ENCODE measurements at places on chromosomes 7 and 10. TPM values are rescaled to one million over a fixed set of nuclear protein-coding genes. Genes with fewer than 3 reads are reported as not detected.

The GPR158 gene
- not detected for total RNA-seq

DNA sequence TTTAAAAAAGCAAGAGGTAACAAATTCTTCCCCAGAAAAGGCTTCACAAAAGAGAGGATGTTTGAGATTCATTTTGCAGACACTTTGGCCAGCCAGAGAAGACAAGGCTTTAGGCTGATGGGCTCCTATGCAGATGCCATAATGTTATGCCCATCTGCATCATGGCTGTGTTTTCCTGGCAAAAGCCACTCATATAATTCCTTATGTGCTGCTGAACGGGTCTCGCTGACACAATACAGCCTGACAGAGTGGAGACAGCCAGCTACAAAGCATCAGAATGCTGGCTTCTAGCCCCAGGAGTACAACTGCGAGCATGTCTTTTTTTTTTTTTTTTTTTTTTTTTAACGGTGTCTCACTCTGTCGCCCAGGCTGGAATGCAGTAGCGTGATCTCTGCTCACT lies 1157.4 kb upstream of the AUTS2 start:
- no peak for DNase-seq

DNA sequence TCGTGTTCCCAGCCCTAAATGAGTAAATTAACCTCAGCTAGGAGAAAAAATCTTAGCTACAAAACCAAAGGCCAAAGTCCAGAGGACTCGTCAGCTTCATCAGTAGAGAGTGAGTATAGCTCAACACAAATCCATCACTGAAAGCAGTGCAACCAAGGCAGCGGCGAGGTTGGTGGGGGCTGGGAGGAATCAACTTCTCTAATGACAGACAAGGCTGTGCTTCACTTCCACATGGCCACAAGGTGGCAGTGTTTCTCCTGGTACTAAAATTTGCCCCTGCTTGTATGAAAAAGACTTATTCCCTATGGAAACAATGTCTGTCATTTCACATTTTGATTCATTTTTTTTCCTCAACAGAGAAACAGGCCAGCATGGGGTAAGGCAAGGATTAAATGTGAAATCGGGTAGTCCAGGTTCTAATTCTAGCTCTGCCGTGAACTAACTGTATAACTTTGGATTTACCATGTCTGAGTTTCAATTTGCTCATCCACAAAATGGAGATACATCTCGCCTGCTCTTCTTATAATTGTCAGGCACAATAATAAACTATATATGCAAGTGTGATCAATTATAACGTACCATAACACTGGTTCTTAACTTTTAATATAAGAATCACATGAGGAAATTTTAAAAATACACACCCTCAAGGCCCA lies 39.3 kb downstream of the FAS start:
- DNase-seq, result no peak

The UNCX gene
- not detected for total RNA-seq

DNA sequence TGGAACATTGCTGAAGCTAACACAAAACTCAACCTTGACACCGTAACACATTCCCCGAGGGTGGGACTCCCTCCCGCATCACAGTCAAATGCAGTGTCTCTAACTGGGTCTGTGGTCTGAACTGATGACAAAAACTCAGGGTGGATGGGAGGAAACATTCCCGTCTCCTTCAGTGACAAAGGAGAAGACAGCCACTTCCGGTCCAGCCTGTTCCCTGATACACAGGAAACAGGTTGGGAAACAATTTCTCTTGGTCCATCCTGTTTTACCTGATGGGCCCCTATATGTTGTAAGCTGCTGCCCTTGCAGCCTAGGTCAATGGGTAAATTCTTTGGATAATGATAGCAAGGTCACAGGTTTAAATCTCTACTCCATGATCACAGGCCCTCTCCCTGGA lies 20.4 kb downstream of the SLC13A4 start:
- DNase-seq, result no peak

The PSD gene
- 8.7 TPM for total RNA-seq

DNA sequence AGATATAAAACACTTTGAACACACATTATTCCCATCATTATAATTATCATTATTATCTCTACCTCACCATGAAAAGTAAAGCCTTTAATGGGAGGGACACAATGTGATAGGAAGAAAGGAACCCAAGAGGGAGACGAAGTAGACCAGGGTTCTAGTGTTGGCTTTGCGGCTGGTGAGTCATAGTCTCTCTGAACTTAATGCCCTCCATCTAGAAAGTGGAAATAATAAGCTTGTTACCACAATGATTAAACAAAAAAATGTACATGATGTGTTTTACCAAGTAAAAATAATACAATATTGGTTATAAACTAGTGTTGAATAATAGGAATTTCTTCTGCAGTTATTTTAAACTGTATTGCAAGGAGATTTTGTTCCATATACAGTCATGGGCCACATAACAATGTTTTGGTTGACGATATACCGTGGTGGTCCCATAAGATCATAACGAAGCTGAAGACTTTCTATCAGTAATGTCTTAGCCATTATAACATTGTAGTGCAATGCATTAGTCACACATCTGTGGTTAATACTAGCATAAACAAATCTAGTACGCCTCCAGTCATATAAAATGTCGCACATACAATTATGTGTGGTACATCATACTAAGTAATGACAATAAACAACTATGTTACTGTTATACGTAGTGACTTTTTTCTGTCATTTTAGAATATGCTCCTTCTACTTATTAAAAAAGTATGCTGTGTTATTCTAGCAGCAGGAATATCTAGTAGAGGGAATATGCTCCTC lies 450.6 kb upstream of the SORCS1 start:
- DNase-seq, result no peak

- no peak for DNase-seq
These were observed 45.5 kb downstream of the SLIT1 start for GRCh38 chr10:97140049-97140846.

Data from activated naive CD4-positive, alpha-beta T cell treated with anti-CD3 and anti-CD28 coated beads, Interleukin-2, amount 50 U/mL, for 72 hours (primary cell).